Bladder microvascular endothelial cell (primary cell): ENCODE measurements at places on chromosomes 4 and X. TPM values are rescaled to one million over a fixed set of nuclear protein-coding genes. Genes with fewer than 3 reads are reported as not detected.

TASL gene
- not detected in 2 replicates for total RNA-seq

HAUS7 gene
- total RNA-seq: 15.9 and 21.5 TPM in 2 replicates

CCDC149 gene
- 4.5 and 15.3 TPM in 2 replicates for total RNA-seq

FAM156B gene
- total RNA-seq: 5.8 and 6.2 TPM in 2 replicates

LRIT3 gene
- 0.06 TPM in 1 of 2 replicates, not detected in the other for total RNA-seq

FHDC1 gene
- under 0.01 and 0.25 TPM in 2 replicates for total RNA-seq

NXF3 gene
- total RNA-seq: not detected in 2 replicates

GRXCR1 gene
- not detected in 2 replicates for total RNA-seq

UGT2B17 gene
- not detected in 2 replicates for total RNA-seq

CFAP99 gene
- 0.16 TPM in 1 of 2 replicates, not detected in the other for total RNA-seq

REELD1 gene
- total RNA-seq: not detected in 2 replicates

ARL13A gene
- not detected in 2 replicates for total RNA-seq

ASB9 gene
- 4.9 and 28.3 TPM in 2 replicates for total RNA-seq

UGT8 gene
- not detected in 2 replicates for total RNA-seq

TMEM154 gene
- total RNA-seq: 2.8 and 2.9 TPM in 2 replicates
